ENCODE measurements at places on chromosomes 3 and 15. TPM values are rescaled to one million over a fixed set of nuclear protein-coding genes. Genes with fewer than 3 reads are reported as not detected.

Gene PRTG
- 26.2 TPM for total RNA-seq

Gene AMIGO3
- total RNA-seq: 0.33 TPM

Gene TIMMDC1
- 89.2 TPM for total RNA-seq

Gene AMT
- 1.4 TPM for total RNA-seq

Measured in melanocyte of skin (primary cell).